Testis (tissue), 5 donors: ENCODE measurements at places on chromosomes 3 and 15. TPM values are rescaled to one million over a fixed set of nuclear protein-coding genes. Genes with fewer than 3 reads are reported as not detected.

ACSBG1 gene
- total RNA-seq, result 25.2 TPM

SNTN gene
- total RNA-seq, result not detected

C2CD4B gene
- total RNA-seq, result 2.9 TPM

LRTM1 gene
- total RNA-seq, result not detected

GOLGA8K gene
- total RNA-seq, result 25.8 TPM

ASTE1 gene
- total RNA-seq, result 9.8 TPM

CCDC33 gene
- 18.5 TPM for total RNA-seq

EPHA6 gene
- 9.8 TPM for total RNA-seq

REC114 gene
- total RNA-seq, result 28.8 TPM

GRK7 gene
- total RNA-seq, result not detected

RLBP1 gene
- 0.93 TPM for total RNA-seq
